ENCODE measurements at places on chromosomes 3 and 15.

- DNase-seq, result peak; percentile 48
Observed at GRCh38 chr15:101313041-101313761, 18.2 kb upstream of the SNRPA1 start.

DNA sequence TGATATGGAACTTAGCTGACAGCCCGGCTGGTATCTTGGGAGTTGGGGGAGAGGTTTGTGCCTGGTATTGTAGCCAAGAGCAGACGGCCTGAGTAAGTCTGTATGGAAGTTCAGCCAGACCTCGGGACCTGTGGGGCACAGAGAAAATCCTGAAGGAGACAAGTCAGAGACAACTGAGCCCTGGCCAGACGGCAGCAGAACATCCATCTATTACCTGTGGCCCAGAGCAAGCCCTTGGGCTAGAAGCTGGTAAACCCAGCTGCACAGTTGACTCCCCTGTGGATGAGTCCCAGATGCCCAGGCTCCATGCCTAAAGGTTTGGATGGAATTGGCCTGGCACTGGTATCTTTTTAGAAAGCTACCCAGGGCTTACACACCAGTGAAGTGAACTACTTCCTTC, 70.4 kb upstream of the DLG1 start:
- DNase-seq, result no peak

DNA sequence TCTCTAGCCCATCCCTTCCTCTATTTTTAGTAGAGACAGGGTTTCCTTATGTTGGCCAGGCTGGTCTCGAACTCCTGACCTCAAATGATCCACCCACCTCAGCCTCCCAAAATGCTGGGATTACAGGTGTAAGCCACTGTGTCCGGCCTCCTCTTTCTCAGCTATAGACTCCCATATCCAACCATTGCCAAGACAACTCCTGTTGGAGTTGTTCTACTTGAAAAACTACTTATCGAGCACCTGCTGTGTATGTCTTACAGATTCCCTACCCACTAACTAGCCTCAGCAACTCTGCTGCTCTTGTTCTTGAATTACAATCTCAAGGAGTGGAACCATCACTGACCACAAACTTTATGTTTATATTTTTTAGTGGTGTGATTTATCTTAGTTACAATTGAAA, 186.6 kb downstream of the SLC9A9 start:
- no peak for DNase-seq

DNA sequence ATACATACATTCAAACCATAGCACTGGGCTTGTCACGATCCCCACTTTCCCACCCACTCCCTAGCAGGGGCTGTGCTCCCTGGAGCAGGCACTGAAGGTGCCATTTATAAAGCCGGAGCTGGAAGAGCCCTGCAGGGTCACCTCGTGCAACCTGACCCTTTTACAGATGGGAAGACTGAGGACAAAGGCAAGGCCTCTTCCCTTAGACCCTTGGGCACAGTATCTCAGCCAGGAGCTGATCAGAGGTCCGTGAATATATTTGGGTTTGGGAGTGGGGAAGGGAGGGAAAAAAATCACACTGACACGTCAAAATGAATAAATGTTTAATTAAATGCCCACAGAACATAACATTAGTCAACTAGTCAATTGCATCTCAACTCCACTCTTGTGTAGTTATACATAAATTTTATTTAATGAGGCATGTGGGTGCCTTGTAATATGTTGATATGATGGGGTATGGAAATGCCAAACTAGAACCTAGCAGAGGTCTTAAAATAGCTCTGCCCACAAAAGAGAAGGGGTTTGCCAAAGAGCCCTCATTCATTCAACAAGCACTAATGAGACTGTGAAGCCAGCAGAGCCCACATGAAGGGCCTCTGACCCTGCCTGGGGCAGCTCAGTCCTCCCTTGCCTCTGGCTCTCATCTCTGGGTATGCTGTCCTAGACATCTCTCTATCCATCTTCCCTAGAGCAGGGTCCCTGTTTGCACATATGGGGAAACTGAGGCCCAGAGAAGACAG, 119.4 kb downstream of the NUP210 start:
- no peak for DNase-seq

DNA sequence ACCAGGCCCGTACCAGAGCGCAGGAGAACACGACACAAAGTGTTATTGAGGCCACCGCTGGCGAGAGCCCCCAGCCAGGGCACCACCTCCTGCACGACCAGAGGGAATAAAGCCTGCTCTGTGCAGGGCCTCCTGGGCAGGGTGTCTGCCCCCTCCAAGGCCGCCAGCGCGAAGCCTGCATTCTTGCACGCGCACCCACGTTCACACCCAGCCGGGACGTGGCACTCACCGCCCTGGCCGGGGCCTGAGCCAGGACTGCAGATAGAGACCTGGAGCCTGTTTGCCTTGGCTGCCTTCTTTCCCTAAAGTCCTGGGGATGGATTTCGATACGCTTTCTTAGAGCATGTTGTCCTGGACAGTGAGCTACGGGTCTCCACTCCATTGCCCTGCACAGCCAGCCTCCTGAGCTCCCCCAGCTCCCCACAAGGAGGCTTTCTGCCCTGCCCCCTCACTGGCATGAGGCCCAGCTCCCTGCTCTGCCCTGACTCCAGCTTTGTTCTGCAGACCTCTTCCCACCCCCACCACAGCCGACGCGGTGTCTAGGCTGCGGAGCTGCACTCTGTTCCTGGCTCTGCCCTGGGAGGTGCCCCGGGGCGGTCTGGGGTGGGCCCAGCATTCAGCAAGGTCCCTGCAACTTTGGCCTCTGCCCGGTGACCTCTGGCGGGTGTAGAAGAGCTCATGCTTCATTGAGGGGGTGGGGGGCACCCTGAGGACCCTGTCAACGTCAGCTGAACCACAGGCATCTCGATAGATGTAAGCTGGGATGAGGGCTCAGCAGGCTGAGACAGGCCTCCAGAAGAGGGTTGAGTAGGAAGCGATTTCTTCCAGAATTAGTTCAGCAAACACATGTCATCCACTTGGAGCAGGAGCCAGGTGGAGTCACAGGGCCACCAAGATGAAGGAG, 145.0 kb downstream of the LRRK1 start:
- peak; percentile 54 for DNase-seq

DNA sequence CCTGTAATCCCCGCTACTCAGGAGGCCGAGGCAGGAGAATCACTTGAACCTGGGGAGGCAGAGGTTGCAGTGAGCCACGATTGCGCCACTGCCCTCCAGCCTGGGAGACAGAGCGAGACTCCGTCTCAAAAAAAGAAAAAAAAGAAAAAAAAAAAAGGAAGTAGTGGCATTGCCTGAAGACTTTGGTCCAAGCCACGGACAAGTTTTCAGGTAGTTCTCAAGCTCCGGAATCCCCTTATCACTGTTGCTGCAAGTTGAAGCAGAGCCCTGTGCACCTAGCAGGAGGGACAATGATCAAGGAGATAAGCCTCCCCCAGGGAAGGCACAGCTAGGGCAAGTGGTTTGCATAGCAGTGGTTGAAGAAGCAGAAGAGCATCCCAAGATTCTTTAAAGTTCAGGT, 97.6 kb downstream of the MEX3B start:
- no peak for DNase-seq

GRCh38 chr3:183697610-183698317, at the start of gene YEATS2:
YEATS2 (plus strand) TSS chr3:183697797; CDS start chr3:183715163, 17,366 bp downstream.
- peak; percentile 86 for DNase-seq

- no peak for DNase-seq
Observed at GRCh38 chr3:43773273-43774094, 82.7 kb downstream of the ABHD5 start.

GRCh38 chr15:58504674-58505234, 73.0 kb downstream of the LIPC start:
- no peak for DNase-seq

- no peak for DNase-seq
Observed at GRCh38 chr3:143183665-143183964, 64.0 kb downstream of the CHST2 start.

DNA sequence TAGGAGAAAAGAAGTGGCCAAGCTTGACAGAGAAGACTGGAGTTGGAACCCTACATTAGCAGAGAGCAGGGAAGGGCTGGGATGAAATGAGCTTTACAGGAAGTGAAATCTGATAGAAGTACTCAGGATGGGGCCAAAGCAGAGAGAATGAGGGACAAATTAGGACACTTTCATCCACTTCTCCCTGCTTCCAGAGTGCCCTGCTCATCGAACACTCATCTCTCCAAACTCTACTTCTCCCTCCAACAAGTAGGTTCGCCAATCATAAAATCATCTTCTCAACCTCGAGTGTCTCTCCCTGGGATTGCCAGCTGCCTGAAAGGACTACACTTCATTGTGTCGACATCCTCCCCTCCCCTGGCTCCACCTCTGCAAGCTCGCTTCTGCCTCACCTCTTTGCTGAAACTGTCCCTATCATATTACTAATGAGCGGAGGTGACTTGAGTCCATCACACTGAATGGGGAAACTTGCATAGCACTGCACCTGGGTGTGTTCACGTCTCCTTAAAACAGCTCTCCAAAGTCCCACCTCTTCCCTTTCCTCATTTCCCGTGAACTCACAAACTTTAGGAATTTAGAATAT, 365.8 kb downstream of the FOXP1 start:
- DNase-seq, result no peak

DNA sequence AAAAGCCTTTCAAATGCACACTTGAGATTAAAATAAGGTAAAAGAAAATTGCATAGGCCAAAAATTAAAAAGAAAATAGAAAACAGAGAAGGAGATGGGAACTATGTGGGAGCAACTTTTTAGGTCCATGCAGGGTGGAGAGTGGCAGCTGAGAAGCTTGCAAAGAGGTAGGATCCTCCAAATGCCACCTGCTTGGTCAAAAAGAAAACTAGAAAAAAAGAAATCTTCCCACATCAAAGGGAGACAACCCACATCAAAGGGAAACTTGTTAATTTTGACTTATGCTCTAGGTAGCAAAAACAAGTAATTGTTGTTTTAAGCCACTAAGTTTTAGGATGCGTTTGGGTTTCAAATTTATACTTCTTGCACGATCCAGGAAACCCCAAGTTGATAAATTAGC, 342.9 kb downstream of the IL20RB start:
- DNase-seq, result no peak

GRCh38 chr15:88378188-88378637, 89.0 kb downstream of the MRPL46 start:
- no peak for DNase-seq

DNA sequence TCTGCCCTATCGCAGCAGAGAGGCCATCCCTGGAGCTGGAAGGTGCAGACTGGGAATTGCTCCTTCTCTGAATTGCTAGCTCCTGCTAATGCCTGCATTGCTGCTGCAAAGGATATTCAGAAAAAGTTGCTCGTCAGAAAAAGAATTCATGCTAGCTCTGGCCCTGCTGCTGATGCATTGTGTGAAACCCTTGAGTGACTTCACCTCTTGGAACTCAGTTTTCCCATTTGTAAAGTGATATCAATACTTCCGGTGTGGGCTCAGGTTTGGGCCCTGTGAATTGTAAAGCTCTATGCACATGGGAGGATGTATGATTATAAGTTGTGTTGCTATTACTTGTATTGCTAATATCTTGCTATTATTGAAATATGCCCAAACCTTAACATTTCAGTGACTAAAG, 11.4 kb downstream of the SQOR start:
- no peak for DNase-seq

DNA sequence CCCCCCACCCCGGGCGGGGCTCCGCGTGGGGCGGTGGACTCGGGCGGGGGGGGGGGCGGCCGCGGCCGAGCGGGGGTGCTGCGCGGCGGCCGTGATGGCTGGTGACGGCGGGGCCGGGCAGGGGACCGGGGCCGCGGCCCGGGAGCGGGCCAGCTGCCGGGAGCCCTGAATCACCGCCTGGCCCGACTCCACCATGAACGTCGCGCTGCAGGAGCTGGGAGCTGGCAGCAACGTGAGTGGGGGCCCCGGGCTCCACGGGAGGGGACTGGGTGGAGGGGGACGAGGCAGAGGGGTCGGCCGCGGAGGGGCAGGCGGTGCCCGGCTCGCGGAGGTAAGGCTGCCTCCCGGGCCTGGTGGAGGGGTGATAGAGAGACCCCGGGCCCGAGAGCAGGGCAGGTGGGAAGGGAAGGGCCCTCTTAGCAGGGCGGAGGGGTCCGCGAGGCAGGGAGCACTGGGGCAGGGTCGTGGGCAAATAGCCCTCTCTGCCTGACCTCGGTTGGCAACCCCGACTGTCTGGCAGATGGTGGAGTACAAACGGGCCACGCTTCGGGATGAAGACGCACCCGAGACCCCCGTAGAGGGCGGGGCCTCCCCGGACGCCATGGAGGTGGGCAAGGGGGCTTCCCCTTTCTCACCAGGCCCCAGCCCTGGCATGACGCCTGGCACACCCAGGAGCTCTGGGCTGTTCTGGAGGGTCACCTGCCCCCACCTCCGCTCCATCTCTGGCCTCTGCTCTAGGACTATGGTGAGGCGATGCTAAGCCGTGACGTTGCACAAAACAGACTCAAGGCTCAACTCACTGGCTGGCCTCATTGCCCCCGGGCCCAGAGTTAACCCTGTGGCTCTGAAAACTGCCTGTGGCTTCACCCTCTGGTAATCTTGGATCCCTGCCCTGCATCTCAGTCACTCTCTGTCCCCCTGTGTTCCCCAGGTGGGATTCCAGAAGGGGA, at the start of gene ECE2:
Gene ECE2, plus strand, starts transcription at position 62 of the 950 bp plus-strand sequence. Its CDS starts 132 bp downstream, at position 194.
- DNase-seq, result no peak

GRCh38 chr3:166270429-166270828, 433.2 kb upstream of the BCHE start:
- no peak for DNase-seq

DNA sequence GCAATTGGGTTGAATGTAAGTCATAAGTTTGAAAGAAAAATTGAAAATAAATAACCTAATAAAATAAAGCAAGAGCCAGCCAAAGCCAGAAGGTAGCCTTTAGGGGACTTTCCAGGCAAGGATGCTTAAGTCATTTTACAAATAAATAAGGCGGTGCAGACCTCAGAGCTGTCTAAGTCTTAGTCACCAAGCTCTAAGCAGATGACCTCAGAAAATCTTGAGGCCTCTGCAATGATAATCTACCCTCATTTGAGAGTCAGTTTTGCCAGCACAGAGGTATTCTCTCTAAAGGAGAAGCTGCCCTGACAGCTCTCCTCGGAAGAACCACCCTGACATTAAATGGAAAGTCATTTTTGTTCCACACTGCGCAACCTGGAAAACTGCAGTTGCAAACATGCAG, 113.9 kb downstream of the OXNAD1 start:
- no peak for DNase-seq

DNA sequence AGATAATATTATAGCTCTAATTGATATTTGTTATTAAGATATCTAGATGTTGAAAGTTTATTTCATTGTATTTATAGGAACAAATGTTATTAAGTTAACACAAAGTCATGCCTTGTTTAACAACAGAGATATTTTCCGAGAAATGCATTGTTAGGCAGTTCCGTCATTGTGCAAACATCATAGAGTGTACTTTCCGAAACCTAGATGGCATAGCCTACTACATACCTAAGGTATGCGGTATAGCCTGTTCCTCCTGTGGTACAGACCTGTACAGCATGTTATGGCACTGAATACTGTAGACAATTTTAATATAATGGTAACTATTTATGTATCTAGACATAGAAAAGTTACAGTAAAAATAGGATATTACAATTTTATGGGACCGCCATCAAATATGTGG, 114.3 kb downstream of the NAALADL2 start:
- no peak for DNase-seq

DNA sequence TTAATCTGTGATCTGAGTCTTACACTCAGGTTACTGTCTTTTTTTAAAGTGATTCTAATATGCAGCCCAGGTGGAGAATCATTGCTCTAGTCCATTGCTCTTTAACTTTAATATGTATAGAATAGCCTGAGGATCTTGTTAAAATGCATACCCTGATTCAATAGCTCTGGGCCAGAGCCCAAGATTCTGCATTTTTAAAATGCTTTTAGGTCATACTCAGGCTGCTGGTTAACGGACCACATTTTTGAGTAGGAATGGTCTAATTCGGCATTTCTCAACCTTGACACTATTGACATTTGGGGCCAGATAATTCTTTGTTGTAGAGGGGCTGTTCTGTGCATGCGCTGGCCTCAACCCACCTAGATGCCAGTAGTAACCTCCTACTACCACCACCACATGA, 20.9 kb upstream of the FSTL1 start:
- no peak for DNase-seq
